ENCODE measurements at places on chromosomes 1 and 21.

DNA sequence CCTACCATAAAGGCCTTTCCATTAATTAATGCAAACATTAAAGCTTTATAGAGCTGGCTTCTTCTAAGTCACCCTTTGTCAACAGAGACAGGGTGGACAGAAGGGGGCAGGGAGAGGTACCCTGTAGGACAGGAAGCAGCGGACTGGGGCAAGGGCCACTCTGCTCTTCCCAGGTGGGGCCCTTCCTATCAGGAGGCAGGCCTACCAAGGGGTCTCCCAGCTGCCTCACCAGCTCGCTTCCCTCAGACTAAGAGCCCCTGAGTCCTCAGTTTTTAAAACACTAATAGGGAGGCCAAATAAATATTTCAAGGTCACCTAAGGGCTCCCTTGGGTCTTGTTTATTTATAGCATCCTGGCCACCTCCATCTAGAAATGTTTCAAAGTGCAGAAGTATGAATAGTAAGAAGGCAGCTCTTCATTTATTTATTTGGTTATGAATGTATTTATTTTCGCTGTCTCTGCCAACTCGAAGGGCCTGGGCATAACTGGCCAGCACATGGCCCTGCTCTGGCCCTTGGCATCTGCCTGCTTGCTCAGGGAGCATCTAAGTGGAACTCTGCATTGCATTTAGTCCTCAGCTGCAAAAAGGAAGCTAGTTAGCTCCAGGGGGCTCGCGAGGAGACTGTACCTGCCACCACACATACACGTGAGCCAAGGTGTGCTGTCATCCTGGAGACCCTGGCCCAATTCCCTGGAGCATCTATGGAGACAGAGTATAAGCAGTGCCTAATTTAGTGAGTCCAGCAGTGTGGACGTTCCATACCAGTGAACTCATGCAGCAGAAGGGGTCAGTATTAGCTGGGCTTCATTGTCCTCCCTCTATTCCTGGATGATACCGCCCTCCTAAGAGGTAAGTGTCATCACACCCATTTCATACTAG is 395.1 kb upstream of the VAMP3 start:
- no peak for DNase-seq

DNA sequence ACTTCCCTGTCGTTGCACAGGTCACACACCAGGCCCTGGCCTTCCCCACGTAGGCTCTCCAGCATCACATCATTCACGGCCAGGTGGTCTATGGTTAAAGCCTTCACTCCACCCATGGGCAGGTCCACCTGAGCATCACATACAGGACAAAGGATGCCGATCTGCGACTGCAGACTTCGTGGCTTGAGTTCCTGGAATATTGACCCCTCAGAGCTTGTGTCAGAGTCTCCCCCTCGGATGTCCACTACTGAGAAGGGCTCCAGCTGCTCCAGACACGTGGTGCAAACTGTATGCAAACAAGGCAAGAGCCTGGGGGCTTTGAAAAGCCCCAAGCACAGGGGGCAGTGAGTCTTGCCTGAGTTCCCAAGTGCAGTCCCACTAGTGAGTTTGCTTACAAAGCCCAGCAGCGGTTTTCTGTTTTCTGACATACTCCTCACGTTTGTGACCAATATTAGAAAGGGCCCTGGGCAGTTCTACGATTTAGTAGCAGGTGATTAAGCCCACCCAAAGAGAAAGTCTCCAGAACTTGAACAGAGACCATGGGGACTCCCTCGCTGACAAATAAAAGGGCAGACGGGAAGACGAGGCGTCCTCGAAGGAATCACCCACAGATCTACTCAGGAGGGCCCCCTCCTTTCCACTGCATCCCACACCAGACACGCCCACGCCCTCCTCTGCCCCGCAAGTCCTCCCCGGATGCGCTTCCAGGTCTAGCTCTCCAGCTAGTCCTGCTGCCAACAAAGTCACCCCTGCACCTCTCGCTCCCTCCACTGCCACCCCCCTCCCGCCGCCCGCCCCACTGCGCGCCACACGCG is 568 bp downstream of the TRIM45 start:
- peak; percentile 7 for DNase-seq

DNA sequence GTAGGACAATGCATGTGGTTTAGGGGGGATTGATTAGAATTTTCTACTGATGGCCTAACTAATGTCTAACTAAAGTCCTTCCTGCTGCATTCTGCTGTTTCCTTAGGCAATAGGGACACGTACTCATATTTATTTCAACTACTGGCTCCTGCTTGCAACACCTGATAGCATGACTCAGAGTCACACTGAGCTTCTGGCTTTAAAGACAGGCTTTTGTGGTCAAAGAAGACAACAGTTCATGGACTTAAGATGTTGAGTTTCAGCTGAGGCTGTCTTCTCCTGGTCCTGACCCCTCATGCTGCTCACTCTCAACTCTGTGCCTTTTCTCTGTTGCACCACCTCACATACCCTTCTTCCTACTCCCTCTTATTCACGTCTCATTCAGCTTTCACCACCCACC is 29.1 kb upstream of the TRABD2B start:
- DNase-seq: no peak

DNA sequence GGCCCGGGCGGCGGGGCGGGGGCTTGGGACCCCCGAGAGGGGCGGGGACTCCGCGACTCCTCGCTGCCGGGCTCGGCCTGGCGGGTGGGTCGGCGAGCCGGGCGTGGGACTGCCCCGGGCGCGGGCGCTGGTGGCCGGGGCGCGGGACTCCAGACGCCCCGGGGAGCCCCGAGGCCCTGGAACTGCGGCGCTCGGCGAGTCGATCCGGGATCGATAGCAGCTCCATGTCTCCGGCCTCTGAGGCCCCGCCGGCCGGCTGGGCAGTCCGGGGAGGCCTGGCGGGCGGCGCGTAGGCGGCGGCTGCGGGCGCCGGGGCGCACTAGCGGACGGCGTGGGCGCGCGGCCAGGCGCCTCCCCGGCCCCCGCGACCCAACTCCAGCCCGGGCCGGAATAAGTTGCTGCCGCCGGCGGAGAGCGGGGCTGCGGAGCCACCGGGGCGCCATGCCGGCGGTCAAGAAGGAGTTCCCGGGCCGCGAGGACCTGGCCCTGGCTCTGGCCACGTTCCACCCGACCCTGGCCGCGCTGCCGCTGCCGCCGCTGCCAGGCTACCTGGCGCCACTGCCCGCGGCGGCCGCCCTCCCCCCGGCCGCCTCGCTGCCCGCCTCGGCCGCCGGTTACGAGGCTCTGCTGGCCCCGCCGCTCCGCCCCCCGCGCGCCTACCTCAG is 400 bp downstream of the SAMD11 start:
- no peak for DNase-seq

- DNase-seq: peak; percentile 39
Measured at GRCh38 chr1:35030756-35031446, 844 bp downstream of the ZMYM6 start.

- no peak for DNase-seq
Measured at GRCh38 chr1:199102239-199102638, 463.4 kb downstream of the PTPRC start.
